Anterior cingulate cortex (tissue), 58 donors: ENCODE measurements at places on chromosomes 4 and X.

- DNase-seq = no peak
Measured at GRCh38 chrX:136546371-136546781, 14.4 kb downstream of the VGLL1 start.

DNA sequence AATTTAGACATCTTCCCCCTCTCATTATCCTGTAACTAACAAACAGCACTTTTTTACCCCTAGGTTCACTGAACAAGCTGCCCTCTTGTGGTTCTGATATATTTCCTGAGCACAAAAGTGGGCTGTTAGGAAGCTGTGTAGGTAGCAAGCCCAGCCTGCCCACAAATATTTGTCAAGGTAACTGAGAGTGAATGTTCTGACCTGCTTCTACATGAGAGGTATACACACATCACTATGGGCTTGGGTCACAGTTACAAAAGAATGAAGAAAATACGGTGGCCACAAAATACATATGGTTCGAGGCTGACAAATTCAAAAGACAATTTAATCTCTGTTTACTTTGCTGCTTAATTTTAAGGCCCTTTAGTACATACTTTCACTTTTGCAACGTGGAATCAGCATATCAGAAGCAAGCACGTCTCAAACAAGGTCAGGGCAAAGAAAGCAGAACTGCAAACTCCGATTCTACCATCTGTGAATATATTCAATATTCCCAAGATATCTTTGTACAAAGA lies 78.7 kb downstream of the RBM47 start:
- DNase-seq = no peak

DNA sequence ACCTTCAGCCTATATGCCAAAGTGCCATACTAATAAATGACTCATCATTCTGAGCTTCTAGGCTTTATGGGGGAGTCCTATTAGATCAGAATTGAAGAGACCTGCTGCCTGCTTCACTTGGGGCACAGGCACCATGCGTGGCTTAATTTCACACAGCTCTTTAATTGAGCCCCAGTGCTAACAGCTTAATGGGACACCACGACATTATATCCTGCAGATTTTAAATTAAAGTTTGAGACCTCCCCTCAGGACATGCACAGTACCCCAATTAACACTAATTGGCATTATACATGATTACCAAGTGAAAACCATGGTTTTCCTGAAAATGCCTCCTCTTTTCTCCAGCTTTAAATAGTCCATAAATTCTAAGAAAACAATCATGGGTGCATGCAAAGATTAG lies 6.8 kb downstream of the C1QTNF7 start:
- no peak for DNase-seq

GRCh38 chr4:66602622-66603021 lies 932.3 kb upstream of the EPHA5 start:
- DNase-seq = no peak

- no peak for DNase-seq
Measured at GRCh38 chr4:5843573-5844530, 49.0 kb downstream of the CRMP1 start.

GRCh38 chr4:52946855-52947254 lies 84.7 kb downstream of the RASL11B start:
- DNase-seq = no peak

DNA sequence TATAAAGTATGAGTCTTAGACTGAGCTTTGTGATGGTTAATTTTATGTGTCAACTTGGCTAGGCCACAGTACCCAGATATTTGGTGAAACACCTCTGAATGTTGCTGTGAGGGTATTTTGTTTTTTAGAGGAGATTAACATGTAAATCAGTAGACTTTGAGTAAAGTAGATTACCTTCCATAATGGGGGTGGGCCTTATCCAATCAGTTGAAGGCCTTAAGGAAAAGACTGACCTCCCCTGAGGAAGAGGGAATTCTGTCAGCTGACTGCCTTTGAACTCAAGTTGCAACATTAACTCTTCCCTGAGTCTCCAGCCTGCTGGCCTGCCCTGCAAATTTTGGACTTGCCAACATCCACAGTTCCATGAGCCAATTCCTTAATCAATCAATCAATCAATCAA lies 66.0 kb downstream of the PLAC1 start:
- no peak for DNase-seq

GRCh38 chr4:170374770-170375169 lies 285.0 kb upstream of the AADAT start:
- no peak for DNase-seq

DNA sequence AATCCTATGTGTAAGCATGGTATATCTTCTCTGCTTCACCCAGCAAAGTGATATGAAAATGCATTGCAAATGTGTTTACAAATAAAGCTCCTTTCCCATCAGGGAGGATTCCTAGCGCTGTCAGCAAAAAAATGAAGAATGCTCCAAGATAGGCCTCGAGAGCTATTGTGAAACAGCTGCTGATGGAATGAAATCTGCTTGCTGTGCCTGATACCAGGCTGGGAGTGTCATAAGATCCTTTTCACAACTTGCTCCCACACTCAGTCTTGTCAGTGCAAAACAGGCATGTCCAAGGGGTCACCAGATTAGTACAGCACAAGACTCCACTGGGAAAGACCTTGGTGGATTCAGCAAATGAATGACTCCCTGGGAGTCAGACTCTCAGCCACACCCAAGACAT lies 34.1 kb downstream of the HNRNPH2 start:
- no peak for DNase-seq

DNA sequence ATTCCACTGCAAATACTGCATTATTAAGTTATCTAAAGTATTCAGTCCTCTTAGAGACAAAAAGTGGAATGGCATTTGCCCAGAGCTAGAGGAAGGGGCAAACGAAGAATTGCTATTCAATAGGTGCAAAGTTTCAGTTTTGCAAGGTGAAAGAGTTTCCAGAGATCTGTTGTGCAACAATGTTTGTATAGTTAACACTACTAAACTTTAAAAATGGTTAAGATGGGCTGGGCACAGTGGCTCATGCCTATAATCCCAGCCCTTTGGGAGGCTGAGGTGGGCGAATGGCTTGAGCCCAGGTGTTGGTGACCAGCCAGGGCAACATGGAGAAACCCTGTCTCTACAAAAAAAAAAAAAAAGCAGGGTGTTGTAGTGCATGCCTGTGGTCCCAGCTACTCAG lies 102.5 kb downstream of the LUZP4 start:
- no peak for DNase-seq

DNA sequence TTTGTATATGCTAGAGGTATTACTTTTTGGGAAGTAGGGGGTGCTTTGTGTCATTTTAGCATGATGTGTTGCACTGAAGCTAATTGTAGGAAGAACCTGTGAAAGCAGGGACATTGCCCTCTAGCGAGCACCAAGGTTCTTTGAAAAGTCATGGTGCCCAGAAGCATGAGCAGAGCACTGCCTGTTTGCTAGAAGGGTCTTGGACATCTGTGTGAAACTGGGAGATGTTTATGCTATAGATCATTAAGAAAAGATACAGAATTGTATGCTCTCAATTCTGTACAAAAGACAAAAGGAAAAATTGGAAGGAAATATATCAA lies 14.7 kb downstream of the GRPR start:
- no peak for DNase-seq

GRCh38 chrX:152632445-152633097 lies 5.1 kb upstream of the GABRQ start:
- DNase-seq = no peak

GRCh38 chr4:96742332-96743014 lies 902.6 kb downstream of the PDHA2 start:
- no peak for DNase-seq

GRCh38 chr4:163988391-163988790 lies 493.9 kb downstream of the TMA16 start:
- no peak for DNase-seq

DNA sequence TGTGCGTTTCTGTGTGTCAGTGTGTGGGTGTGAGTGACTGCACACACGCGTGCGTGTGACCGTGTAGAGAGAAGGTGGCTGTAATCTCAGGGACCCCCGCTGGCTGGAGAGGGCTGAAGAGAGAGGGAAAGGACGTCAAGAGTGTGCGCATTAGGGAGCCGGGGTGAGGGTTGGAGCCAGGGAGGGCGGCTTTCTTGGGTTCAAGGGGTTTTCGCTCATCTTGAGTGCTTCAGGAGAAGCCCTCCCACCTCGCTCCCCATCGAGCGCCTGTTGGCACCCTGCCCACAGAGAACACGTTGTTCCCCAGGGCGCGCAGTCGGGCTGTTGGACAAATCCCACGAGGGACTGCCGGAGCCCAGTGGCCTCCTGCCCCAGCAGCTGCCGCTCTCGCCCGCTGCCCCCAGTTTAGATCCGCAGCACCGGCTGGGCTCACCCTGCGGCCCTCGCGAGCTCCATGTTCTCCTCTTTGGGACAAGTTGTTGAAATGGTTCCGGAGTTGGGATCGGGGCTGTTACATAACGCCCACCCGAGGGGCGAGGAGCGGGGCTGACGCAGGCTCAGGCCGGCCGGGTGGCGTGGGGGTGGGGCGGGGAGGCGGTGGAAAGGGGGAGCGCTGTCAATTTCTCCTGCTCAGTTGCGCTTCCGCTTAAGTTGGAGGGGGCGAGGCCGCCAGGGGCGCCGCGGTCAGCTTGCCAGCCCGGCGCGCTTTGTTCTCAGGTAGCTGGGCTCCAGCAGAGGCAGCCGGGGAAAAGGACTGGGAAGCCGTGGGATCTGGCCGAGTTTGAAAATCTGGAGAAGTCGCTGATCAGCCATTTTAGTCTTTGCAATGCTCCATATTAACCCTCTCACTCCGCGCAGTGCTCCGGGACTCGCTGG lies 1.6 kb downstream of the GRIA2 start:
- DNase-seq = peak; percentile 40

DNA sequence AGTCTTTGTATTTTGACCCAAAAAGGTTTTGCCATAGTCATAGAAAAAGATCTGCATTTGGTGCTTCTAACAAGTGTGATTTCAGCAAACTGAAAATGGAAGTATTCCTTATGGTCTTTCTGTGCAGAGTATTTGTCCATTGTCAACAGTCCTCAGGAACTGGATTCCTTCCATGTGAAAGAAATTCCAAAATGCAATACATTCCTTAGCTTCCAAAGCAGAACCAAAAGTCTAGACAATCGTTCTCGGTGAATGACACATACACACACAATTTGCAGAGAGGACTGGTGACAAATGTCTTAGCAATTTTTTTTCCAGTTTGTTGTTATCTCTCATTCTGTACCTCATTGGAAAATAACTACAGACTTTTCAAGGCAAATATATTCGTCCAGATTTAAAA lies 562.2 kb upstream of the SLIT2 start:
- no peak for DNase-seq

- no peak for DNase-seq
Measured at GRCh38 chr4:28221536-28221935, 1360.9 kb downstream of the STIM2 start.

DNA sequence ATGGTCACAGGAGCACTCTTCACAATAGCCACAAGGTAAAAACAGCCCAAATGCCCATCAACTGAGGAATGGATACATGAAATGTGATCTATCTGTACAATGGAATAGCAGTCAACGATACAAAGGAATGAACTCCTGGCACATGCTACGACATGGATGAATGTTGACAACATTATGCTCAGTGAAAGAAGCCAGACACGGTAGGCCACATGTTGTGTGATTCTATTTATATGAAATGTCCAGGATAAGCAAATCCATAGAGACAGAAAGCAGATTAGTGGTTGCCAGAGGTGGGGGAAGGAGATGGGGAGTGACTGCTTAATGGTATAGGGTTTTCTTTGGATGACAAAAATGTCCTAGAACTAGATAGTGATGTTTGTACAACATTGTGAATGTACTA lies 58.7 kb upstream of the GPM6B start:
- DNase-seq = no peak

GRCh38 chrX:53188763-53189162 lies 36.2 kb downstream of the KDM5C start:
- DNase-seq = no peak

DNA sequence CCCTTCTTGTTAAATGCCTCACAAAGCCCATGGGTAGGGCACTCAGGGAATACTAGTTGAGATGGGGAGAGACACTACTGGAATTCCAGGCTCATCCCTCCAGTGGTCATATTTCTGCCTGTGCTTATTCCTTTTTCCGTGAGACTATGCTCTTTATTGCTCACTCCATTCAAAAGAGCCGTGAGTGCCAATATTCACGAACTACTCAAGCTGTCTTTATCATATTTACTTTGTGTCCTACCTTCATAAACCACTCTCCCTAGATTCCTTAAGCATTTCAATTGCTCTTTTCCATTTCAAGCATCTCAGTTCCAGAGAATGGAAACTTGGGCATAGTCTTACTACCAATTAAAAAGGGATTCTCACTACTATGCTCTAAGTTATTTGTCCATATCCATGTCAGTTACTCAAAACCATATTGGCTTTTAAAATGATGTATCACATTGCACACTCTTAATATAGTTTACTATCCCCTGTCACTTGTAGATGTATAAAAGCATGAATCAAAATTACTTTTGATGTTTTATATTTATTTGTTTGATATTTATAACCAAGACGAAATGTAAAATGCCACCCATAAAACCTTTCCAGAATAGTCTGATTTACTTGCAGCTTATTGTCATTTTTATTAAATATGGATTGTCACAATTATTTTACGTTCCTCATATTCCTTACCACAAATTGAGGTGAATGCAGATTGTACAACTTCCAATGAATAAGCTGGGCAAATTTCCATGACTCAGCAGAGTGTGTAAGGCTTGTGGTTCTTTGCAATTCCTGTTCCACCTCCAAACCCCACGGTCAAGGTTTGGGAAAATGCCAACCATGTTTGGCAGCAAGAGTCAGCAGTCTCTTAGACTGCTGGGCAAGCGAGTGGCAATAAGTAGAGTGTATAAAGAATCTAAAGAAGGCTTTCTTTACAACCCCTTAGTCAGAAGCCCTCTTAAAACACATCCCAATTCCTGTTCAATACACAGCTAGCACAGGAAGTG lies 24.4 kb downstream of the ENOX2 start:
- no peak for DNase-seq

DNA sequence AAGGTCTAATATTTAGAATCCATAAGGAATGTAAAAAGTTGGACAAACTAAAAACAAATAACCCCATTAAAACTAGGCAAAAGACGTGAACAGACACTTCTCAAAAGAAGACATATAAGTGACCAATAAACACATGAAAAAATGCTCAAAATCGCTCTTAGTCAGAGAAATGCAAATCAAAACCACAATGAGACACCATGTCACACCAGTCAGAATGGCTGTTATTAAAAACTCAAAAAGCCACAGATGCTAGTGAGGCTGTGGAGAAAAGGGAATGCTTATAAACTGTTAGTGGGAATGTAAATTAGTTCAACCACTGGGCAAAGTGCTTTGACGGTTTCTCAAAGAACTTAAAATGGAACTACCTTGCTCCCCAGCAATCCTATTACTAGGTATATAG lies 674.3 kb upstream of the MAGEB2 start:
- no peak for DNase-seq

DNA sequence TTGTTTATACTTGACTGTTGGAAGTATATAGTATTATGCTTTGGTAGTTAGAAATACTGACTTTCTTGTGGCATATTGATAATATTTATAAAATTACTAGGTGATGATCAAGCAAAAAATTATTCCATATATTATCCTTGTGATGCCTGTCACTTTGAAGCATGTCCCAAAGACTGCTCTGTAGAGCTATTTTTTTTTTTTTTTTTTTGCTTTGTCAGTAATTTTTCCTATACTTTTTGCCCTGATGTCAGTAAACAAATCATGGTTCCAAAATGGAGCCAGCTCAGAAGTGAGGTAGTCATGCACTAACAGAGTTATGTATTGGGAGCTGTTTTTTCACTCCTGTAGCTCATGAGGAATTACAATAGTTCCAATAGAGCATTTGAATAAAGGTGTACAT lies 11.2 kb downstream of the WWC2 start:
- no peak for DNase-seq

- DNase-seq = no peak
Measured at GRCh38 chr4:38023347-38024205, 63.4 kb downstream of the PTTG2 start.
